Uterus (tissue), 4 donors: ENCODE measurements at places on chromosomes 3 and 15. TPM values are rescaled to one million over a fixed set of nuclear protein-coding genes. Genes with fewer than 3 reads are reported as not detected.

The CLRN1 gene
- total RNA-seq, result not detected

The ROPN1 gene
- total RNA-seq, result not detected

The CILP gene
- total RNA-seq, result 12.9 TPM

The MFN1 gene
- 59.9 TPM for total RNA-seq

The MEX3B gene
- 0.26 TPM for total RNA-seq

The GPR149 gene
- total RNA-seq, result not detected

The C3orf80 gene
- 1.2 TPM for total RNA-seq

The SQOR gene
- total RNA-seq, result 37.1 TPM

The MRPS25 gene
- 49.8 TPM for total RNA-seq

The PARP15 gene
- under 0.01 TPM for total RNA-seq

The CSPG5 gene
- total RNA-seq, result 2.9 TPM

The GALNT15 gene
- total RNA-seq, result 35.1 TPM

The WDR49 gene
- total RNA-seq, result 23.1 TPM

The CLEC3B gene
- total RNA-seq, result 35.0 TPM

The GABRR3 gene
- not detected for total RNA-seq

The SCN11A gene
- not detected for total RNA-seq

The OR5K2 gene
- total RNA-seq, result not detected

The C3orf85 gene
- total RNA-seq, result not detected

The GOLGA8R gene
- total RNA-seq, result 5.3 TPM

The GAP43 gene
- total RNA-seq, result not detected

The CYP1A2 gene
- not detected for total RNA-seq

The CXCR6 gene
- 8.7 TPM for total RNA-seq

The UTS2B gene
- not detected for total RNA-seq

The ZMAT3 gene
- total RNA-seq, result 16.1 TPM

The SH2D7 gene
- not detected for total RNA-seq

The CIAO2A gene
- 34.0 TPM for total RNA-seq

The PRTG gene
- total RNA-seq, result 20.4 TPM

The CAV3 gene
- total RNA-seq, result not detected

The TMCO5A gene
- not detected for total RNA-seq

The FBN1 gene
- 76.3 TPM for total RNA-seq

The UNC45A gene
- 80.6 TPM for total RNA-seq

The HDC gene
- total RNA-seq, result 3.6 TPM

The JAGN1 gene
- total RNA-seq, result 39.5 TPM

The AMT gene
- 15.5 TPM for total RNA-seq
